HTR-8/SVneo (cell line): ENCODE measurements at places on chromosomes 3 and 15.

GRCh38 chr3:128170866-128171516 lies 17.7 kb downstream of the EEFSEC start:
- DNase-seq = peak; percentile 79

DNA sequence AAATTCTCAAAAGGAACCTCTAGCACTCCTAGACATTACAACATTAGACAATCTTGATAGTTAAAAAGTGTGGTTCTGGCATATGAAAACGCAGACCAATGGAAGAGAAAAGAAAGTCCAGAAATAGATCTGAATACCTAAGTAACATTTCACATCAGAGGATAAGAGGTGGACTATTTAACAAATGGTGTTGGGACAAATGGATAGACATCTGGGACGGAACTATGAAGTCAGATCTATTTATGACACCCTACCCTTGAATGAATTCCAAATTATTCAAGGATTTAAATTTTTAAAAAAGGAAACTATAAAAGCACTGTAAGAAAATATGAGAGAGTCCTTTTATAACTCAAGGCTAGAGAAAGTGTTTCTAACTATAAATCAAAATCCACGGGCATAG lies 111.3 kb downstream of the SCN11A start:
- DNase-seq = no peak

DNA sequence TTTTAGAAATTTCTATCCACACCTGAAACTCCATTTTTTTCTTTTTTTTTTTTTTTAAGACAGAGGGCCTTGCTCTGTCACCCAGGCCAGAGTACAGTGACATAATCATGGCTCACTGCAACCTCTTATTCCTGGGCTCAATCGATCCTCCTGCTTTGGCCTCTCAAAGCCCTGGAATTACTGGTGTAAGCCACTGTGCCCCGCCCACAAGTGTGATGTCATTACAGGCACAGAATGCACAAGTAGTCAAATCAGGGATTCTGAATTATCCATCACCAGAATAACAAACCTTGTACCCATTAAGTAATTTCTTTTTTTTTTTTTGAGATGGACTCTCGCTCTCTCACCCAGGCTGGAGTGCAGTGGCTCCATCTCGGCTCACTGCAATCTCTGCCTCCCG lies 1.9 kb downstream of the UQCRC1 start:
- no peak for DNase-seq

DNA sequence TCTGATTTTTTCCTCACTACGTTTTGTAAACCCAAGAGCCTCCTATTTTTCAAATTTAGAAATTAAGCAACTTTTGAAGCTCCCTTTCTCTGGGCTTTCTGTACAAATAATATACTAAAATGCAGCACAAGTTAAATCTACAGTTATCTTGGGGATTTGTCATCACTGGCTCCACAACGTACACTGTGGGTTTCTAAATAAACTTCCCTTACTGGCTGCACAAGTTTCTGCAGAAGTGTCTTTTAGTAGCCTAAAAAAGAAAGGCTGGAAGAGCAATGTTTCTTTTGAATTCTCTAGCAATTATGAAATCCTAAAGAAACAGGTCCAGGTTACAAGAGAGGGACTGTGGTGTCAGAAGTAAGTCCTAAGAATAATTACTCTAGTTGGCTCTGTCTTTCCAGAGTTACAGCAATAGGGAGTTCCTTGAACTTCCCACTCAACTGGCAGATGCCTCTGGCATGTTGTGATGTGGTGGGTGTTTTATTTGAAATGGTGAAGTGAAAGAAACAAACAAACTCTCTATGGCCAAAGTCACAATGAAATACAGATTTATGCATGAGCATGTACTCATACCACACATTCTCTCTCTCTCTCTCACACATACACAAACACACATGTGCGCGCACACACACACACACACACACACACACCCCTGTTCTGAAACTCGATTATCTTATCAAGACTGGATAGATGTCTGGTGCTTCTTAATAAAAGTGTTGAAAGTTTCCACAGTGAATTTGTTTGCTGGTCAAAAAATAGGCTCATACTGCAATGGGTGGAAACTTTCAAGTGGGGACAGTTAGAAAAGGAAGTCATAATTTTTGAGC lies 198.2 kb downstream of the SSR3 start:
- no peak for DNase-seq

- DNase-seq = no peak
These were observed 63.0 kb upstream of the TIMP4 start for GRCh38 chr3:12221663-12222062.

DNA sequence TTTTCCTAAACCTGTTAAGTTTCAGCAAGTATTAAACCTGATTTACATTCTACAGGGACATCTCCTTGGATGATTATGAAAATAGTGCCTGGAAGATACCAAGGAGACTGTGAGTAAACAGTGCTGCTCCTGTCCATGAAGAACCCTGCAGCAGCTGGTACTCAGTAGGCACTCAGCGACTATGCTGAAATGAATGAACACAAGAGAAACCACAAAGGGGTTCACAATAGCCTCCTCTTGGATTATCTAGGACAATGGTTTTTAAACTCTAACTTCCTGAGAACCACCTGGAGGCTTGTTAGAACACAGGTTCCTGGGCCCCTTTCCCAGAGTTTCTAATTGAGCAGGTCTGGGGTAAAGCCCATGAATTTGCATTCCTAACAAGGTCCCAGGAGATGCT lies 488.4 kb upstream of the UBE2E2 start:
- no peak for DNase-seq

GRCh38 chr15:22959321-22960101 lies 20.7 kb downstream of the CYFIP1 start:
- DNase-seq = no peak

GRCh38 chr15:64560998-64561397 lies 100.6 kb downstream of the ZNF609 start:
- DNase-seq = no peak

GRCh38 chr15:37370941-37371340 lies 270.6 kb upstream of the MEIS2 start:
- DNase-seq = no peak

GRCh38 chr15:87207990-87208580 lies 1048.5 kb downstream of the NTRK3 start:
- peak; percentile 10 for DNase-seq

GRCh38 chr15:59340325-59340724 lies 32.3 kb downstream of the MYO1E start:
- no peak for DNase-seq

GRCh38 chr3:142705198-142705597 lies 18.6 kb upstream of the TRPC1 start:
- no peak for DNase-seq

- DNase-seq = peak; percentile 2
These were observed 1005.9 kb downstream of the ZPLD1 start for GRCh38 chr3:103440539-103441203.
